T follicular helper cell (primary cell): ENCODE measurements at places on chromosomes 12 and 14.

DNA sequence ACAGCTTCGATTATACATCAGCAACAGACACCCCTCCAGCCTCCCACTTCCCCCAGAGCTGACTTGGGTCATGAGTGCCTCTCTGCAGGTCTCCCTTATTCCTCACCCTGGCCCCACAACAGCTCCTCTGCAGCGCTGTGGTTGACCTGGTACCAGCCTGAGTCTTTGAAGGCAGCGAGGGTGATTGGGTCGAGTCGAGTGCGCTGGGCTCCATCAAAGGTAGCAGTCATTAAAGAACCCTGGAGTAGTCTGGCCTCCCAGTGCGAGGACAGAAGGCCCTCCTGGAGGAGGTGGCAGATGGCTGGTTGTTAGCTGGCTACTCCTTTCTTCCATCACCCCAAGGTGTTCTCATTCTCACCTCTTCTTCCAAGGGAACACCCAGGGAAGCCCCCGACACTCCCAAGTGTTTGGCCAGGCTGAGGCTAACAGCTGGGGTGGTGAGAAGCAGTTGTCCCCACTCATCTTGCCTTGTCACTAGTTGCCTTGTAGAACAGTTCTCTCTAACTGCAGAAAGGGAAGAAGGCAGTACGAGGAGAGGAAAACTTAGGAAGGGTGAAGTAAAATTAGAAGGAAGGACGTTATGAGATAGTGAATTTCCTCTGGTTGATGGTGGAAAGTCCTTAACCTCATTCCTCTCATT, 2.7 kb downstream of the CIROP start:
- no peak for DNase-seq

DNA sequence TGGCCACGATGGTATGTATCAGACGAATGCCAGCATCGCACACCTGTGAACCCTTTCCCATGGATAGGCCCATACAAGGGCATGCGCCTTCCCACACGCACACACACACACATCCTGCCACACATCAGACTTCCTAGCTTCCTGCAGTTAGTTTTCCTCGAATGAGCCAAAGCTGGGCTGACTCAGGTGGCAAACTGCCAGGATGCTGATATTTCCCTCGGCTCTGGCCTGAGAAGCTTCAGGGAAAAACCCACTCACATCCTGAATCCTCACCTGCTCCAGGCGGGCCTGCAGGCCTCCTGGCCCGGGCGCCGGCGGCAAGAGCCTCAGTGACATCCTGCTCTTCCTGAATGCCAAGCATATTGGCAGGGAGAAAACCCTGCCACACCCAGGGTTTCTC, 22.4 kb downstream of the CALM1 start:
- no peak for DNase-seq

GRCh38 chr12:16608946-16609539, 3.1 kb upstream of the LMO3 start:
- no peak for DNase-seq

DNA sequence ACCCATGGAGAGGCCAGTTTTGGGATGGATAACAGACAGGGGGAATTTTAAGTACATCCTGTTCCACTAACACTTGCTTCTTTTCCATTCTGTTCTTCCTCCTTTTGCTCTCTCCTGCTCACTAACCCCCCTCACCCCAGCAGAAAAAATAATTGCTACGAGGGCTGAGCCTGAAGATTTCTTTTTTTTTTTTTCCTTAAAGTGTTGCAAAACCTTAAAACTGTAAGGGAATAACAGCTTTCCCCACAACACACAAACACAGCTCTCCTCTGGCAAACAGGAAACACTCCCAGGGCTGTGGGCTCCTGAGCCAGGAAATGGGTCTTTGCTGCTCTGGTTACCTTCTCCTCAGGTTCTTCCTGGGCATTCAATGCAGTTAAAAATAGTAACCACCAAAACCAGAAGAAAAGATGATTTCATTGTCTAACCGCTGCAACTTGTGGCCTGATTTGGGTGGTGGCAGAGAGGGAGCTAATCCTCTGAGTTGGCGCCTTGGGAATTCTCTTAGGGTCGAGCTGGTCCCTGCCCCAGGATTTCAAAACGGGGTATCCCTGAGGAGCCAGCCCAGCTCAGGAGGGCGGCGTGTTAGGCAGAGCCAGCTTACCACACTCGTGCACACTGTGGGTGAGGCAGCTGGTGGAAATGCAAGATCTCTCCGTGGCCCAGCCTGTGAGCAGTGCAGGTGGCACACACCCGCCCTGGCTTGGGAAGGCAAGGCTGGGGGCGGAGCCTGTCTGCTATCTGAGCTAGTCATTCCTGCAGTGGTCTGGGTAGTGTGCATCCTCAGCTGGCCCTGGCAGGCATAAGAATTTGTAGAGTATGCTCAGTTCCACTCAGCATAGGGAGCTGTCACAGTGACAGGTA, 17.1 kb upstream of the EMP1 start:
- peak; percentile 20 for DNase-seq

- no peak for DNase-seq
These were observed 27.8 kb downstream of the AREL1 start for GRCh38 chr14:74685056-74685455.

GRCh38 chr14:35406506-35407305, 2.2 kb upstream of the NFKBIA start:
- no peak for DNase-seq

GRCh38 chr12:11877869-11878780, 192.6 kb upstream of the BCL2L14 start:
- DNase-seq, result no peak

DNA sequence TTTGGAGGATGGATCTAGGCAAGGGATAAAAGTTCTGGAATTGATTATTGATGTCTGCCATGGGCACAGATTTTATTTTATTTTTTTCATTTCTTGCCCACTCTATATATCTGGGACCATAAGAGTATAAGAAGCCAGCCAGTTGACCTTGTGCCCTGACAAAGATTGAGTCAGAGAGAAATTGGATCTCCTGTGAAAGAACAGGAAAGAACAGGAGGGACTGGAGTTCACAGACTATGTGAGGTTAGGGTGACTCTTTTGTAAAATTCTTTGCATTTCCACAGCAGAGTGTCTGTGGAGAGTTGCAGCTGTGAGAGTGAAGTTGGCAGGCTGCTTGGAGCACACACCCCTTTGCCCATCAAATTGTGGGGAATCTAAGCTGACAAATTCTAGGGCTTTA, 358.4 kb upstream of the TBX3 start:
- DNase-seq, result no peak

- no peak for DNase-seq
These were observed 28.6 kb upstream of the CORO1C start for GRCh38 chr12:108759924-108760323.

DNA sequence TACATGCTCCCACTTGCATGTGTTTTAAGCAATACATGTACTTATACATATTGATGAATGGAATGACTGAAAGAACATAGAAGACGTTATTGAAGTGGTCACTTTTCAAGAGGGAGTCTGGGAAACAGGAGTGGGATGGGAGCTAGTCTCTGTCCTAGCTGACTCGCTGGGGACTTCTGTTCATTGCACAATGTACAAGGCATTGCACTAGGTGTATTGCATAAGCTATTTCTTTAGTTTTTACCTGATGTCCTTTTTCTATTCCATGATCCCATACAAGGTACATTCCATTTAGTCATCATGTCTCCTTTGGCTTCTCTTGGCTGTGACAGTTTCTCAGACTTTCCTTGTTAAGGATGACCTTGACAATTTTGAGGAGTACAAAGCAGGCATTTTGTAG, 4.0 kb upstream of the MYO1H start:
- DNase-seq, result no peak

DNA sequence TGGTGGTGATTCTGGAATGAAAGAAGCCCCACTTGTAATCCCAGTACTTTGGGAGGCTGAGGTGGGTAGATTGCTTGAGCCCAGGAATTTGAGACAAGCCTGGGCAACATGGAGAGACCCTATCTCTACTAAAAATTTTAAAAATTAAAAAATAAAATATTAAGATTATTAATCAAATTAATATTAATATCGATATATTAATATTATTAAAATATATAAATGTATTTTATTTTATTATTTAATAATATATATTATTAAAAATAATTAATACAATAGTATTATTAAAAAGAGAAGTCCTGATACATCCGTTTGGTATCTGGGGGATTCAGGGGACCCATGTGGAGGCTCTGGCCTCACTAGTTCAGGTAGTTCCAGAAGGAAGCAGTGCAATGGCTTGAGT, 68.7 kb downstream of the FOXN4 start:
- DNase-seq, result no peak

DNA sequence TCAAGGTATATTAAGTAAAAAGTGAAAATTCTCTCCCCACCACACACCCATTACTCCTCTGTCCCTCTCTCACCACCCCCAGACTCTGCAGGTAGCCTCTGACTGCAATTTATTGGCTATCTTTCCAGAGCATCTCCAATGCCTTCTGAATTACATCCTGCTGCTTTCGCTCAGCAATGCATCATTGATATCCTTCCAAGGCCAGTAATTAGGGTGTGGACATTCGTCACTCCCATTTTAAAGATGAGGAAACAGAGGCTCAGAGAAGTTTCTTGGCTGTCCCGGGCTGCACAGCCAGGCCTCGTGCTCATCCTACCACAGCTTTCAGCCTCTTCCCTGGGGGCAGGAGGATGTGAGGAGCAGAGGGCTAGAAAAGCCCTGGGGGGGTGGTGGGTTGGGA, 23.6 kb upstream of the PGF start:
- DNase-seq, result no peak

- DNase-seq, result no peak
These were observed 74.8 kb downstream of the HECTD4 start for GRCh38 chr12:112307317-112308011.

DNA sequence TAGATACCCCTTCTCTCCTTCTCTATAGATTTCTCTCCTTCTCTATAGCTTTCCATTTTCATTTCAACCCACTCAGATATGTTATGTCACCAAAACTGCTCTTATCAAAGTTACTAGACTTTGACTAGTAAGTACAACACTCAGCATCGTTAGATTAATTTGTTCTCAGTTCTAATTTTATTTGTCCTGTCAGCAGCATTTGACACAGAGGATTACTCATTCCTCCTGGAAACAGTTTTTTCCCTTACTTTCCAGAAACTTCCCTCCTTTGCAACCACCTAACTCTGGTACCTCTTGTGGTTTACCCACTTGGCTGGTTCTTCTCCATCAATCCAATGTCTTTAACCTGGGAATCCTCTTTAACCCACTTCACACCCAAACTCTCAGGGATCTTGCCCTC, 423.7 kb downstream of the TMTC2 start:
- DNase-seq, result no peak

GRCh38 chr12:2291182-2291832, 238.5 kb downstream of the CACNA1C start:
- peak; percentile 2 for DNase-seq

- DNase-seq, result no peak
These were observed 193.4 kb upstream of the NOVA1 start for GRCh38 chr14:26791117-26791806.

- DNase-seq, result no peak
These were observed 105.1 kb downstream of the MNAT1 start for GRCh38 chr14:60839657-60840056.

- DNase-seq, result no peak
These were observed 134.4 kb upstream of the FGD4 start for GRCh38 chr12:32264961-32265360.

DNA sequence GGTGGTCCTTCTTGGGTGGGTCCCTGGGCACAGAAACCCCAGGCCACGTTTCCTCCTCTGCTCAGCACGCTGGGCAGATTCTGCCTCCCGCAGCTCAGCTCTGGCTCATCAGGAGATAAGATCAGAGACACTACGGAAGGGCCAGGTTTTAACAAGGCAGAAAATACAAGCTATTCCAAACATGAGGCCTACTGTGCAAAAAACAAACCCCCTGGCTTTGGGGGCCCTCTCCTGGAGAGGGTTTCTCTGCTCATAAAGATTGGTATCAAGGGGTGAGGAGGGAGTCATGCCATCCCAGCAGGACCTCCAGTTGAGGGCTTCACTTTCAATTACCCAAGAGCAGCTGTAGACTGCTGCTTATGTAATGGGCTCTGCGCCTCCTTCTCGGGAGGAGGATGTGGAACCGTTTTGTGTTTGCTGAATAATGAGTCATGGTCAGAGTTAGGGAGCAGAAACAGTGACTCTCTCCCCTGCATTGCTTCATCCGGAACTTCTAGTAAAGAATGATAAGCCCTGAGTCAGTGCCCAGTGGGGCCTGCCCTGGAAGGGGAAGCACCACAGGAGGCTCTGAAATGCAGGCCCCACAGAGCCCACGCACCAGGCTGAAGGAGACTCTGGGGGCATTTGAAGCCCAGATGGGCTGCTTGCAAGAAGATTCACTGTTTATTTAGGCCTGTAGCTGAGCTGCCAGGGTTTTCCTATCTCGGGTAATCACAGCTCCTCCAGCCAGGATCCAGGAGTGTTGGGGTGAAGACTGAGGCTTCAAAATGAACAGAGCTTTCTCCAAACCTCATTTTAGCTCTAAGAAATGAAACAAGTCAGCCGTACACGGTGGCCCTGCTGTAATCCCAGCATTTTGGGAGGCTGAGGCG, 79.3 kb downstream of the SSPN start:
- DNase-seq, result no peak

GRCh38 chr14:69558774-69559173, 15.9 kb downstream of the CCDC177 start:
- no peak for DNase-seq

- no peak for DNase-seq
These were observed 49.4 kb downstream of the DGLUCY start for GRCh38 chr14:91163316-91163715.

DNA sequence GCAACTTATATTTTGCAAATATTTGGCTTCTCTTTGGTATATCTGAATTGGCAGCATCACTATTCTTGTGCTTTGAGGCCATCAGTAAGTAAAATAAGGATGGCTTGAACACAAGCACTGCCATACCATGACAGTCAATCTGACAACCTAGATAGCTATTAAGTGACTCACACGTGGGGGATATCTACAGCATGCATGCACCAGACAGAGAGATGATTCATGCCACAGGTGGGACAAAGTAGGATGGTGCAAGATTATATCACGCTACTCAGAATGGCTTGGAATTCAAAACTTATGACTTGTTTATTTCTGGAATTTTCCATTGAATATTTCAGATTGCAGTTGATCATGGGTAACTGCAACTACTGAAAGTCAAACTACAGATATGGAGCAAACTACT, 675.6 kb upstream of the MDGA2 start:
- DNase-seq, result no peak
